Stomach (tissue), 19 donors: ENCODE measurements at places on chromosomes 13 and 19. TPM values are rescaled to one million over a fixed set of nuclear protein-coding genes. Genes with fewer than 3 reads are reported as not detected.

Gene KLC3
- not detected for total RNA-seq

Gene KLF5
- 73.9 TPM for total RNA-seq

Gene POGLUT2
- total RNA-seq: not detected

Gene S1PR5
- not detected for total RNA-seq

GRCh38 chr13:106587787-106588186 is 19.9 kb upstream of the ARGLU1 start:
- no peak for DNase-seq

Gene PRRG2
- total RNA-seq: not detected

- DNase-seq: no peak
These were observed 165.1 kb downstream of the COG6 start for GRCh38 chr13:39820606-39821005.

DNA sequence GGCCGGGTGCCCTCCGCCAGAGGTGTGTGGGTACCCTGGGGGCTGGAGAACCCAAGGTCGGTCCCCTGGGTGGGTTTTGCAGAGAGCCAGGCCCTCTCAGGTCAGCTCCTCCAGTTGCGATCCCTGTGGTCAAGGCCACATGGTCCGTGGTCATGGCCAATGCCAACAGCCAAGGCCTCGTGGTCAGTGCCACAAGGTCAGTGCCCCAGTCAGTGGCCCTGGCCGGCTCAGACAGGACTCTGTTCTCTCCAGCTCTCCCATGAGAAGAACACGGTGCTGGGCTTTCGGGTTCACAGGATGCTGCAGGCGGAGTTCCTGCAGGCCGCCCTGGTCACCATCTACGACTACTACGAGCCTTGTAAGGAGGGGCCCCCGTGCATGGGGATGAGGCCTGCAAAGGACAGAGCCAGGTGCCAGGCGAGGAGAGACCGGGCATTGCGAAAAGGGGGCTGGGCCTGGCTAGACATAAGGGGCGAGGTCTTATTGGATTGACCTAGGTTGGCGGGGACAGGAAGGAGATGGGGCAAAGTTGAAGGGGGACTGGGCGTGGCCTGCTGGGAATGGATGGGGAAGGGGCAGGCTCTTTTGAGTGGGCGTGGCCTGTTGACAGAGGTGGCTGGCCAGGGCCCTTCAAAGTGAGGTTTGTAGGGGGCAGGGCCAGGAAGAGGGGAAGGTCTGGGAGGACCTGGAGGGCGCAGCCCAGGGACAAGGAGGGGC is 15.2 kb upstream of the SHFL start:
- DNase-seq: no peak

- DNase-seq: no peak
These were observed 942.1 kb upstream of the SPRY2 start for GRCh38 chr13:81283062-81283461.

DNA sequence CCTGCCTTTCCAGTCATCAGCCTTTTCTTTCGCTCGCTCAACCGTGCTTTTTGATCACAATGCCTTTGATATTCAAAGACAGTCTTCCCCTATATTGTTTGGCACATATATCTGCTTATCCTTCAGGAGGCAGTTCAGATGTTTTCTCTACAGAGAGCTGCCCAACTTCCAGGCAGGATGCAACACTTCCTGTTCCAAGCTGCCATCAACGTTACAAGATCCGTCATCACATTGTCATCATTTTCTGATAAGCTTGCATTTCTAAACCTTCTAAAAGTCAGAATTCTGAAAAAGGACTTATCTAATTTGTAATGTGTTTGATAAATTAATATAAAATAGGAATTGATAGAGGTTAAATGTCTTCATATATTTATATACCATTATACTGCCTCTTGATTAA is 574.2 kb downstream of the TBC1D4 start:
- no peak for DNase-seq

- no peak for DNase-seq
These were observed 43.1 kb downstream of the RASA3 start for GRCh38 chr13:114089341-114089740.

- no peak for DNase-seq
These were observed 34.4 kb downstream of the STARD13 start for GRCh38 chr13:33251131-33251661.

GRCh38 chr13:59494560-59494970 is 669.2 kb downstream of the DIAPH3 start:
- DNase-seq: no peak

- DNase-seq: no peak
These were observed 2.5 kb downstream of the KLF2 start for GRCh38 chr19:16327169-16327475.

GRCh38 chr13:74550039-74550438 is 415.8 kb upstream of the KLF12 start:
- peak; percentile 16 for DNase-seq

- DNase-seq: peak; percentile 76
These were observed 74.9 kb downstream of the SIPA1L3 start for GRCh38 chr19:37981785-37982475.

Gene SUGT1
- total RNA-seq: 41.5 TPM

DNA sequence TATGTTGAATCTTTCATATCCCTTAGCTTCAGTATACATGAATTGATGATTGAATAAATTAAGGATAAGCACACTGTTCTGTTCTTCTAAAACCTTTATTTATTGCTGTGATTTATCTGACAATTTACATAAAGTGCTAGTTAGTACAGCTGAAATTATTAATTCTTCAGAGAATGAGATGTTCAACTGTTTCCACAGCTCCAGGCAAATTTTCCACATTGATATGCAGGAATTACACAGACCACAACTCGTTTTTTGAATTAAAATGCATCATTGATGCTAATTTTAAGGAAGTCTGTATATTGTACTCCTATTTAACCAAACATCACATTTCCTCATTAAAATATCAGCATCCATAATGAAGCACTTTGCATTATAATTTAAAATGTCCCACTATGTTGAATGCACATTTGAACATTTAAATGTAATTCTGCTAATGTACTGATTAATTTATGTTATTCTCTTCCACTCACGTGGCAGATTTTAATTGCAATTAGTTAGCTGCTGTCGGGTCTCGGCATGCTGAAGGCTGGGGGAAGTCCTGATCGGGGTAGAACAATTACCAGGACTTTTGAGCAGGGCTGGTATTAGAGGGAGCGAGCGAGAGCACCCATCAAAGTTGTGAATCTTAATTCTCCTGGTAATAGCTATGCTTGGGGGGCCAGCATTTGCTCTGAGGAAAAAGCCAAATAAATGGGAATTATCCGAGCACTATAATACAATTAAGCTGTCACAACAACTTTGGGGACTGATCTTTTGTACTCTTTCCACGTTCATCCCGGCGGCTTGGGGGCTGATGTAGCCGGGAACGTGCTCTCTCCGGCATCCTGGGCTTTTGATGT is 136.7 kb upstream of the TMTC4 start:
- no peak for DNase-seq

- no peak for DNase-seq
These were observed 1.6 kb downstream of the DNM2 start for GRCh38 chr19:10719466-10719961.

GRCh38 chr13:30576528-30576927 is 41.2 kb upstream of the USPL1 start:
- DNase-seq: peak; percentile 45

GRCh38 chr19:2371656-2372055 is 11.6 kb downstream of the TMPRSS9 start:
- DNase-seq: no peak

DNA sequence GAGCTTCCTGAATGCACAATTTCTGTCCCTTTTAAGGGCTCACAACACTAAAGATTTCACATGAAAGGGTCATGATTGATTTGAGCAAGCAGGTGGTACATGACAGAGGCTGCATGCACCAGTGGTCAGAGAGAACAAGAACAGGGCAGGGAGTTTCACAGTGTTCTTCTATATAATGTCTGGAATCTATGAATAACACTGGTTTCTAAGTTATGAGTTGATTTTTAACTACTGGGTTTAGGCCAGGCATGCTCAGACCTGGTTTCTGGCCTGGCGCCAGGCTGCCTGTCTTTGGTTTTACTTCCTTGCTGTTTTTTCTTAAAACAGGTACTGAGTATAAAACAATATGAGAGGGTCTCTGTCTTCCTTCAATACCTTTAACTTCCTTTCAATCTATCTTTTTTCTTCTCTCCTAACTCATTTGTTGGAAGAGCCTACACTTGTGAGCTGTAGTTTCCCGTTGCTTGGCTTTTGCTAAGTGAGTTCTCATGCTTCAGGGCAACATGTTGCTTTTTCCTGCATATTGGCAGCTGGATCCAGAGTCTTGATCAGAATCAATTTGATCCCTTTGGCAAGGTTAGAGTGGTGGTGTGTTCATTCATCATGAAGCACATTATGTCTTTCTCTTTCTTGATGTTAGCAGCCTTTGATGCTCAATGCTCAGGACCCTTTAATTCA is 38.5 kb upstream of the FGF14 start:
- peak; percentile 44 for DNase-seq

- no peak for DNase-seq
These were observed 1156.7 kb upstream of the PCDH9 start for GRCh38 chr13:68386808-68387207.

Gene EID2B
- not detected for total RNA-seq

- DNase-seq: no peak
These were observed 20.8 kb upstream of the IPO5 start for GRCh38 chr13:97932647-97933046.

- no peak for DNase-seq
These were observed 867.7 kb downstream of the PCDH9 start for GRCh38 chr13:66362485-66362884.

DNA sequence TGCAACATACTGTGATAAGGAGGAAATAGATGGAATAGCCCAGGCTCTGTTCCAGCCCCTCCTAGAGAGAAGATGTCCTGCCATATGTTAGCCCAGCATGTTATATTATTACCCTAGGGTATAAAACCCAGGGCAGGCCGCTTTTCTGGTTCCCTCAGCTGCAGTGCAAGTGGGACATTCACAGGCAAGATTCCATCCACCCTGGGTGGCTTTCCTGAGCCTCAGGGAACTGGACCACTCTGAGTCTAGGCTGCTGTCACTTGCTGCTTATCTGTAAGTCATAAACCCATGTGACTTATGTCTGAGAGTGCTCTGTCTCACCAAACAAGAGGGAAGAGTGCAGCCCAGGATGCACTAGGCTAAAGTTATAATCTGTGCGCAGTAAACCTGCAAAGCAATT is 413.2 kb downstream of the MZT1 start:
- no peak for DNase-seq
